ENCODE measurements at places on chromosomes 5 and 9.
A peak's percentile ranks its signal among the peaks of the same experiment; 100 is the strongest.

DNA sequence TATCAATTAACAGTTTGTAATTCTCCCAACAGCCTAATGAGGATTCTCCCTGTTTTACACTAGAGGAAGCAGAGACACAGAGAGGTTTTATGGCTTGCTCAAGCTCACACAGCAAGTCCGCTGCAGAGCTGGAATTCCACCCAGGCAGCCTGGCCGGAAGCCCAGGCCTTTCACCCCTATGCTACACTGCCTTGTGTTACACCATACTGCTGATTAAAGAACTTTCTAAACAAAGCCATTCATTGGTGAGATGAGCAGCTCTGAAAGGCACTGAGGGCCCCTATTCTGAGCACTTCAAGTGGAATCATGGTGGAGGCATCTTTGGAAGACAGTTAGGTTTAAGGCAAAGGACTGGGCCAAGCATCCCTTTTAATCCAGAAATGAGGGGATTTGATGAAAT lies 14.7 kb upstream of the LARP1 start:
- H3K27me3 ChIP-seq: no peaks in the 10 kb centered on the region
- DNase-seq: no peak
- no peaks in the 10 kb centered on the region for H3K4me1 ChIP-seq
- H3K27ac ChIP-seq: no peak overlapping the region
- H3K36me3 ChIP-seq: peaks cover 8% of the 10 kb centered on the region
- no peak overlapping the region for H3K4me3 ChIP-seq

GRCh38 chr9:132412089-132412488 lies 2.1 kb downstream of the CFAP77 start:
- H3K27me3 ChIP-seq: no peaks in the 10 kb centered on the region
- H3K36me3 ChIP-seq: no peaks in the 10 kb centered on the region
- H3K4me1 ChIP-seq: no peaks in the 10 kb centered on the region
- H3K4me3 ChIP-seq: peak overlapping the region; percentile 43

GRCh38 chr9:5838884-5839571 lies 6.1 kb upstream of the ERMP1 start:
- no peak overlapping the region for H3K4me3 ChIP-seq
- H3K36me3 ChIP-seq: peaks cover 2% of the 10 kb centered on the region
- peak; percentile 59 for DNase-seq
- no peaks in the 10 kb centered on the region for H3K27me3 ChIP-seq

GRCh38 chr5:81751836-81752643 lies 1.1 kb upstream of the SSBP2 start:
- H3K4me3 ChIP-seq: peak overlapping the region; percentile 70
- H3K4me1 ChIP-seq: peaks cover 11% of the 10 kb centered on the region
- H3K27me3 ChIP-seq: no peaks in the 10 kb centered on the region
- no peaks in the 10 kb centered on the region for H3K36me3 ChIP-seq
- peak; percentile 52 for DNase-seq

DNA sequence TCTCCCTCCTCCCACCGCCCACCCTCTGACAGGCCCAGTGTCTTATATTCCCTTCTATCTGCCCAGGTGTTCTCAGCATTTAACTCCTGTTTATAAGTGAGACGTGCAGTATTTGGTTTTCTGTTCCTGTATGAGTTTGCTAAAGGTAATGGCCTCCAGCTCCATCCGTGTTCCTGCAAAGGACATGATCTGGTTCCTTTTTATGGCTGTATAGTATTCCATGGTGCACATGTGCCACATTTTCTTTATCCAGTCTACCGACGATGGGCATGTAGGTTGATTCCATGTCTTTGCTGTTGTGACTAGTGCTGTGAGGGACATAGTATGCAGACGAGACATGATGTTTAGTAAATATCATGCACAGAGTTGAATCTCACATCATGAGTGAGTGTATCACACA lies 7.0 kb upstream of the SLC6A19 start:
- H3K27ac ChIP-seq: no peak overlapping the region
- no peaks in the 10 kb centered on the region for H3K27me3 ChIP-seq
- H3K4me1 ChIP-seq: no peaks in the 10 kb centered on the region
- no peak for DNase-seq
- no peak overlapping the region for H3K4me3 ChIP-seq
- H3K36me3 ChIP-seq: no peaks in the 10 kb centered on the region

GRCh38 chr5:151285683-151286082 lies 17.9 kb downstream of the SLC36A3 start:
- H3K36me3 ChIP-seq: no peaks in the 10 kb centered on the region
- H3K4me3 ChIP-seq: no peak overlapping the region
- no peaks in the 10 kb centered on the region for H3K27me3 ChIP-seq
- peaks cover 6% of the 10 kb centered on the region for H3K4me1 ChIP-seq

Measured in H9 (cell line).